H1 (cell line): ENCODE measurements at places on chromosomes 7 and 10.
A peak's percentile ranks its signal among the peaks of the same experiment; 100 is the strongest.

DNA sequence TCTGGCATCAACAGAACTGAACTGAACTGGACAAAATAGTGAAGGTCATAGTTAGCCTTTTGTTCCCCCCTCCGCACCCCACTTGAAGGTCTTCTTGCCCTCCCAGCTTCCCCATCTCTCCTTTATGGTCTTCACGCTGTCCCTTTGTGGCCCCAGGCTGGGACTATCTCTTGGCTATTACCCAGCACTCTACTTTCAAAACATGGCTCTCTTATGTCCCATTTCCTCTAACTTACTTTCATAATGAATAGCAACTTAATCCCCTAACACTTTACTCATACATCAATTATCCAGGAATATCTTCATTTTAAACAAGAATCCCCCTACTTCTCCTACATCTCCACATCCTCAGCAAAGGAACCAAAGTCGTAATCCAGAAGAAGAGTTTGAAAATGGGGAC lies 135.3 kb upstream of the ITGB1 start:
- no peak for DNase-seq

GRCh38 chr7:14806891-14807290 lies 95.7 kb downstream of the DGKB start:
- no peak for DNase-seq

GRCh38 chr7:38311329-38311937 lies 38.0 kb upstream of the TARP start:
- no peak for DNase-seq

- no peak for DNase-seq
Observed at GRCh38 chr7:158834878-158835784, 5.8 kb upstream of the ESYT2 start.

GRCh38 chr7:67847092-67847787 lies 850.6 kb downstream of the TYW1 start:
- DNase-seq: no peak

- peak; percentile 84 for DNase-seq
Observed at GRCh38 chr10:17617031-17617911, at the start of gene HACD1. Gene HACD1, minus strand, starts transcription at chr10:17617374. Its CDS starts 35 bp downstream, at chr10:17617339.

DNA sequence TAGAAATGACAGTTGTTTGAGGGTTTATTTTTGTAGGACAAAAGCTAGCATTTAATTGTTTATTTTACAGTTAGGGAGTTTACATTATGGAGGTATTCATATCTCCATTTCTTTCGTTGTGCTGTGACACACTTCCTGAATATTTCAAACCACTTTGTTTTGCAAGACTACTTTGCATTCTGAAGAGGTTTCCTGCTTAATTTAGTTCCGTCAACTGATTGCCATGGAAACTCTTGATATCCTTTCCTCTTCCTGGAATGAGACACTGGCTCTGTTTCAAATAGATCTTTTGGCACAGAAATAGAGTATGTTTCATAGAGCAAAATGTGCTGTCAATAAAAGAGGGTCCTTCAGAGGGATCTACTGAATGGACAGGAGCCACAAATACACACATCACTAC lies 159.5 kb upstream of the AGR3 start:
- DNase-seq: no peak

GRCh38 chr10:49281461-49281860 lies 17.5 kb upstream of the C10orf71 start:
- DNase-seq: peak; percentile 15

DNA sequence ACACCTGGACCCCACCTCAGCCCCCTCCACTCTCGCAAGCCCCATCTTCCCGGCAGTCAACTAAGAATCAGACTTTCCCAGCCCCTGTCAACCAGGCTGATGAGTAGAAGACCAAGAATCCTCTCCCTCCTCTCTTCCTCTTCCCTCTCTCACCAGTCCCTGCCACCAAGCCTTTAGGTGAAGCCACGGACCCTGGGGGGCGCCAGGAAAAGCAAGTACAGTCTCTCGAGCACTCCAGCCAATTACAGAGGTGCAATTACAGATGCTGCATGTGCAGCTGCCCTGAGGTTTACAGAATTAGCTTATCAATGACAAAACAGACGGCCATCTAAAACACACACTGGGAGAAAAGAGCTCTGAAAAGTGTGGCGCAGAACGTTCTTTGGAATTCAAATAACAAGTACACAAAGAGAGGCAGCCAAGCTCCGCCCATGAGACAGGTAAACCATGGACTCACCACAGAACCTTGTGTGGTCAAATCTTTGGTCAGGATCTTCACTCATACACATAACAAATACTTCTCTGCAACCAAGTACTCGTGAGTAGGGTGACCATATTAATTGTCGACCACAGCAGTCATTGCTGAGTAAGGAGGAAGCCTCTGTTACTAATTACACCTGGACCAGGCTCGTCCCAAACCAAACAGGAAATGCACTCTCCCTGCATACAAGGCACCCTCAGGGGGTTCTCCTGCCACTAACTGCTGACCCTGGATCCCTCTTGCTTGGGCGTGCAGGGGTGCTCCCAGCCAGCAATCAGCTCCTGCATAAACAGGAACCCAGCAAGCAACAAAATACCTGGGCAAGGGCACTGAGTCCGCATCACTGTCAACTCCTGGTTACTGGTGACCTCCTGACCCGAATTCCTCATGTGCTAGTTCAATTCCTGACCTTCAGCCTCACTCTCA lies 189.2 kb downstream of the FAM107B start:
- no peak for DNase-seq

GRCh38 chr7:21113609-21114415 lies 314.1 kb upstream of the SP4 start:
- DNase-seq: no peak

DNA sequence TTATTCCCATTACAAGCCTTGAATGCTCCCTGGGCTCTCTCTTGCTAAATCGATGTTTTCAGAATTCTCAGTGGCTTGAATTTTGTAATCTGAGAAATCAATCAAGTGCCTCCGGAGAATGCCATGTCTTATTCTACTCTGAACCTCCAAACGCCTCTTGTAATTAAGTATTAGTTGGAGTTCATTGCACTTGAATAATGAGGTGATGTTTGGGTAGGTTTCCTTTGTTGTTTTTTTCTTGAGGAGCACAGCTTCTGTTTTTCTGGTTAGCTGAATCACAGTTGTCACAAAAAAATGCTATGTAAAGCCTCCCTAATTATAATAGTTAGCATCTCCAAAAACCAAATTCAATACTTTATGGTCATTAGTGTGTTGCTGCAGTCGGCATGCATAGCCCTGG lies 100.3 kb downstream of the PLPP4 start:
- DNase-seq: no peak

DNA sequence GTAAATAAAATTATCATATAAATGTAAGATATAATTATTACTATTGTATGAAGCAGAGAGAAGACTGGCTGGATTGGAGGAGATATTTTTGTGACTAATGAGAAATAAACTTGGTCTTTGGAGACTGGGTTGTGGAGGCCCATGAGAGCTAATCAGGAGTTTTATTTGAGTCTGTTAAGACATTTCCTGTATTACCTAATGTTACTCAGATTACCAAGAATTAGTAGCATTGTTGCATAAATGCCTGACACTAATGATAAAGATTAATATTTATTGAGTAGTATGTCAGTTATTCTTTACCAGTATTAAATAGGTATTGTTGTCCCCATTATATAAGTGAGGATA lies 7.1 kb downstream of the CCDC126 start:
- no peak for DNase-seq
